ENCODE measurements at places on chromosomes 12 and 14. TPM values are rescaled to one million over a fixed set of nuclear protein-coding genes. Genes with fewer than 3 reads are reported as not detected.

Gene EPYC
- total RNA-seq, result not detected

DNA sequence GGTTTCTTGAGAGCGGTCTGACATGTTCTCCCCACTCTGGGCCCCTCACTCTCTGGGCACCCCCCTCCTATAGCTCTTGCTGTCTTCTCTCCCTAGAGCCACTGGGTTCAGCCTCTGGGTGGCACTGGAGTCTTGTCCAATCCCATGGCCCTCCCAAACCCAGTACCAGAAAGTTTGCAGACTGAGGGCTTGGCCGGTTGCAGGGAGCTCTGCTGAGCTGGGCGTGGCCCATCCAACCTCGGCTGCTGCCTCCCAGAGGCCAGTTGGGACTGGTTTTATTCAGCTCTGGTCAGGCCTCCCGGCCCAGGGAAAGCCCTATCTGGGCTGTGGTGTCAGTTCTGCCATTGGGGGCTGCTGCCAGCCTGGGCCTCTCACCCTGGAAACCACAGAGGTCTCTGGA lies 37.9 kb downstream of the ISCA2 start:
- no peak for DNase-seq

GRCh38 chr12:113813229-113813541 lies 152.9 kb downstream of the RBM19 start:
- DNase-seq, result no peak

DNA sequence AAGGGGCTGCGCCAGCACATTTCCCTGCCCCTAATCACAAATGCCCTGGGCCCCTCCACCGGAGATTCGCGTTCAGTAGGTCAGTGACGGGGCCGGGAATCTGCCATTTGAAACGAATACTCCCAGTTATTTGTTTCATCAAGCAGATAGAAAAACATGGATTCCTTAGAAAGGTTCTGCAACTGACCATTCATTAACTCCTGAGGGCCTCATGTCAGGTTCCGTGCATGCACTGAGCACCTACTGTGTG lies 25.6 kb upstream of the UBC start:
- no peak for DNase-seq

- DNase-seq, result no peak
Observed at GRCh38 chr12:78835493-78835892, 29.1 kb upstream of the SYT1 start.
